ENCODE measurements at places on chromosomes 1 and 21.

DNA sequence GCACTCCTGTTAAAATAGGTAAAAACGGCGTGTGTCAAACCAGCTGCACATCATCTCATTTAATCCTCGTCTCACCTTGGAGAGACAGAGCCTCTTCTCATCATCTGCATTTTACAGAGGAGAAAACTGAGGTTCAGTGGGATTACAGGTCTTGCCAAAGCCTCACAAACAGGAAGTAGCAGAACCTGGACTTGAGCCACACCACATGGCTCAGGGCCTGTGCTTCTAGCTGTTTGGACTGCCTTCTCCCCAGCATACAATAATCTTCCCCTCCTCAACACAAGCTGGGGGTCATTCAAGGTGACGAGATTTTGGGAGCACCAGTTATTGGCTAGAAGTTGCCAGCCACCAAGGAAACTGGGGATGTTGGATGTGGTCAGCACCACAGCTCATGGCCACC is 167.9 kb upstream of the ZC3H12A start:
- DNase-seq = peak; percentile 5

- DNase-seq = no peak
Measured at GRCh38 chr1:22048351-22049192, 3.9 kb upstream of the CDC42 start.

- DNase-seq = no peak
Measured at GRCh38 chr1:208007319-208007937, 96.5 kb upstream of the CD34 start.

DNA sequence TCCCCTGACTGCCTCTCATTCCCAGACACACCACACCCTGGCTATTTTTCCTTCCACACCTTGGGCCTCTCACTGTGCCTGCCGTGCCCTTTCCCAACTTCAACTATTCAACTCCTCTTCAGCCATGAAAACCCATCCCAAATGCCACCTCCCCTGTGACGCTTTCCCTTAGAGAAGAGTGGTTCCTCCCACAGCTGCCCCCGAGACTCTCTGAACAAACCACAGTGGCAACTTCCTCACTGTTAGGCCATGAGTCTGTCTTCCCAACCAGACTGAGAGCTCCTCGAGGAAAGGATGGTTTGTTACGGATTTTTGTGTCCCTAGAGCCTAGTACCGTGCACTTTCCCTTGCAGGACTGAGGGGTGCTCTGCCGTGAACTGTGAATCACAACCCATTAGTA is 59.2 kb downstream of the LRRN2 start:
- no peak for DNase-seq

- DNase-seq = no peak
Measured at GRCh38 chr1:154176337-154176736, 15.6 kb downstream of the TPM3 start.

DNA sequence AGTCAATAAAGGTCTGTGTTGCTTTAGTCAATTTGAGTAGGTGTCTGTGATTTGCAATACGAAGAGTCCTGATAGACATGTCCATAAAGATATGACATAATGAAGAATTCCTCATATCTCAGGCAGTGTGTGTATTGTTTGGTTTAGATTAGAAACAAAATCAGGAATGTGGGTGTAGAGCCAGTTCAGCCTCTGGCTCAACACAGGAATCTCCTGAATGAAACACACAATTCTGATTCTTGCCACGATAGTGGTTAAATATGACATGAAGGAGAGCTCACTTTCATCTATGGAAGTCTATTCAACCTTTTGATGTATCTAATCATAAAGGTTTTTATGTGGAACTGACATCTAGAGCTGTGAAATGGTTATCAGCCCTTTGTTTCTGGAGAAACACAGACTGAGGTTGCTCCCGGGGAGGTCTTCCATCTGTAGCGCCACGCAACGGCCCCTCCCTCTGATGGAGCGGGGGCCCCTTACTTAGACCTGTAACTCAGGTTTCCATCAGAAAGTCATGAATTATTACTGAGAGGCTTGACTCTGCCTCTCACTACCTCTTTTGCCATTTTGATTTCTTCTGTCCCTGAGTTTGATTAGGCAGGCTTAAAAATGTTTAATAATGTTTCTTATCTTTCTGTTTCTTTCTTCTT is 19.5 kb downstream of the TSPAN2 start:
- DNase-seq = no peak

DNA sequence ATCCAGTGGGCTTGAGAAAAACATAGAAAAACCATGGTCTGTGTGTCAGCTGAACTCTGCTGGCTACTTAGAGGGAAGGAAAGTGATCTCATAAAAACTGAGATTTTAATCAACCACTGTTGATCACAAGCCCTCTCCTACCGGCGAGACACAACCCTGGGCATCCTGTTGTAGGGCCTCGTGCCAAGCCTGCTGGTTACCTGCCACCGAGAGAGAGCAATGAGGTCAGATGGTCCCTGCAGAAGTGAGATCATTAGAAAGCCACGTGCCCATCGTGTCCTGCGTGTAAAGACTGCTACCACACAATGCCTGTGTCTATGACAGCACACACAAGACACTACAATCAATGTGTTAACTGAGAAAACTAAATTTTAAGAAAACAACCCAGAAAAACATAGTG is 41.7 kb upstream of the GPR153 start:
- peak; percentile 59 for DNase-seq

DNA sequence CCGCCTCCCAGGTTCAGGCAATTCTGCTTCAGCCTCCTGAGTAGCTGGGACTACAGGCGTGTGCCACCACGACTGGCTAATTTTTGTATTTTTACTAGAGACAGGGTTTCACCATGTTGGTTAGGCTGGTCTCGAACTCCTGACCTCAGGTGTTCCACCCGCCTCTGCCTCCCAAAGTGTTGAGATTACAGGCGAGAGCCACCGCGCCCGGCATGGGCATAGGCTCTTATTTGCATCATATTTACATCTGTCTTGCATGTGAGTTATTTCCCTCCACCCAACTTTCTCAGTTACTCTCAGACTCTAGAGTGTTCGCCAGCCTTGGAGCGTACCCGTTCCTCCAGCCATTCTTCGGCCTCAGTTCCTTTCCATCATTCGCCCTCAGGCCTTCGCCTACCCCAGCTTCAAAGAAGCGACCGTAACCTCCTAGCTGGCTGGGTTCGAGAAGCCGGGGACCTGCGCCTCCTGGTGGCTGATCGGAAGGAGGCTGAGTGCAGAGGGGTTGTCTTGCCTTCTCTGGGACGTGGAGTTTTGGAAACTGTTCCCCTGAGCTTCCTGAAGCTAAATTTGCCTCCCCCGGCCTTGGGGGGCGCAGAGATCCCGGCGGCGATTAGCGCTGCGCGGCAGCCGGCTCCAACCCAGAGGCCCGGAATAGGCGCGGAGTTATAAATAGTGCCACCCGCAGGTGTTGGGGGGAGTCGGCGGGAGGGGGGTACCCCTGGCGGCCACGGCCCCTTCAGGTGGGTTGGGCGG is 3.6 kb upstream of the ZBTB7B start:
- DNase-seq = peak; percentile 65

- no peak for DNase-seq
Measured at GRCh38 chr1:168585191-168585590, 8.8 kb downstream of the XCL1 start.

DNA sequence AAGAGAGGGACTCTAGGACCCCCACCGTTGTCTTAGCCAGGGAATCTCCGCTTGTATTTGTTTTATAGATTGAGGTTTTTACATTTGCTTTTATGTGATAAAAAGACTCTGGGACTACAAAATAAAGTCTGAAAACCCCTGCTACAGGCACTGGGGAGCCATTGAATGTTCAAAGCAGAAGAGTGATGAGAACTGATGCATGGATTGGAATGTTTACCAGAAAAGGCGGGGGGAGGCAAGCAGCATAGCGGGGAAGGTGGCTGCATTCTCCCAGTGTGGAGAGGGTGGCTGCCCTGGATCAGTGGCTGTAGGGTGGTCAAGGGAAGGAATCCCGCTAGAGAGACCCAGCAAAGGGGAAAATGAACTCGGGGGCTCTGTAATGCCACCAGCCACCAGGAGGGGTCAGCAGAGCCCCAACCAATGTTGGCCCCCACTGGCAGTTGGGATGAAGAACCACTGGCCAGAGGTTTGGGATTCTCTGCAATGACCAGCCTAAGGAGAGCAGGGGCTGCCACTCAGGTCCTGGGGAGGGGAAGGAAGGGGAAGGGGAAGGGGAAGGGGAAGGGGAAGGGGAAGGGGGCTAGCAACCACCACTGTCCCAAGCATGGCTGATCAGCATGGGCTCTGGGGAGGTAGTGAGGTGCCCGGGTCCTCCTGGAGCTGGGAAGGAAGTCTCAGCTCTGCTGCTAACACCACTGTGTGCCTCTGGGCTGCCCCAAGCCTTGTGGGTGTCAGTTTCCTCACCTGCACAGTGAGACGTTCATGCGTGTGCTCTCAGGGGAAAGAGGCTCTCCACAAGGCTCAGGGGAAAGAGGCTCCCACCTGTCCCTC is 19.2 kb upstream of the PEF1 start:
- DNase-seq = peak; percentile 45

GRCh38 chr1:115068826-115069585 is 20.3 kb downstream of the TSPAN2 start:
- DNase-seq = no peak

DNA sequence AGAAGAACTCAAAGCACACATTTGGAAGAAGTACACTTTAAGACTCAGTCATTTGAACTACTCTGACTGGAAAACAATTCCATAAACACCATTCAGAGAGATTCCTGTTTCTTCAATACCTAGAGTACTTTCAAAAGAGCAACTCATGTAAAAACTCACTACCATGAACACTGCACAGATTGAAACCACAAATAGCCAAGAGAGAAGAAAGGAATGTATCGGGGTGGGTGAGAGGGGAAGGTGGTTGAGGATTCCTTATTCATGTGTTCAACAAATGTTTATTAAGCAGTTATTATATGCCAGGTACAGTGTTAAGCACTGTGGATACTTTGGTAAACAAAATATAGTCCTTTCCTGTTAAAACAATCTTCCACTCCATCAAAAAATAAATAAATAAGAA is 64.7 kb downstream of the NRIP1 start:
- DNase-seq = no peak

GRCh38 chr1:230498704-230499103 is 72.6 kb upstream of the PGBD5 start:
- DNase-seq = no peak

DNA sequence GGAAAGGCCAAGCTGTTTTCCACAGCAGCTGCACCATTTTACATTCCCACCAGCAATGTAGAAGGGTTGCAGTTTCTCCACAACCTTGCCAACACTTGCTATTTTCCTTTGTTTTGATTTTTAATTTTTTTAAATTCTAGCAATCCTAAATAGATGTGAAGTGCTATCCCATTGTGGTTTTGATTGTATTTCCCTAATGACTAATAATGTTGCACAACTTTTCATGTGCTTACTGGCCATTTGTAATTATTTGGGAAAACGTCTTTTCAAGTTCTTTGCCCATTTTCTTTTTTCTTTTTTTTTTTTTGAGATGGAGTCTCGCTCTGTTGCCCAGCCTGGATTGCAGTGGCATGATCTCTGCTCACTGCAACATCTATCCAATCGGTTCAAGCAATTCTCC is 53.9 kb downstream of the VCAM1 start:
- DNase-seq = no peak

DNA sequence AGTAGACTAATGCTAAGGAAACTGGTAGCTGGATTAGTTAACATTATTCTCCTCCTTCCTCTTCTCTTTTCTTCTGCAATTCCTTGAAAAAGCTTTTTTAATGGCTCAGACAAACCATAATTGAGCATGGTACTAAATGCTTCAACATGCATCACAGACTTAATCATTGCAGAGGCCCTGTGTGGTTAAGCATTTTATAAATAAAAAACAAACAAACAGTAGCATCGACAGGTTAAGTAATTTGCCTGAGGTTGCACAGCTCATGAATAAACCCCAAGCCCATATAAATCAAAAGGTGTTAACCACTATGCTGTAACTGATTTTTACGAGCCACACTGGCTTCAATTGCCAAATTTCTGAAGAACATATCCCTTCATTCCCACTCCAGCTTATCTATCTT is 462.1 kb downstream of the LMO4 start:
- DNase-seq = no peak

GRCh38 chr1:153688276-153688675 is 9.8 kb downstream of the NPR1 start:
- no peak for DNase-seq

GRCh38 chr1:109759513-109760334 is 4.0 kb downstream of the EPS8L3 start:
- DNase-seq = no peak

DNA sequence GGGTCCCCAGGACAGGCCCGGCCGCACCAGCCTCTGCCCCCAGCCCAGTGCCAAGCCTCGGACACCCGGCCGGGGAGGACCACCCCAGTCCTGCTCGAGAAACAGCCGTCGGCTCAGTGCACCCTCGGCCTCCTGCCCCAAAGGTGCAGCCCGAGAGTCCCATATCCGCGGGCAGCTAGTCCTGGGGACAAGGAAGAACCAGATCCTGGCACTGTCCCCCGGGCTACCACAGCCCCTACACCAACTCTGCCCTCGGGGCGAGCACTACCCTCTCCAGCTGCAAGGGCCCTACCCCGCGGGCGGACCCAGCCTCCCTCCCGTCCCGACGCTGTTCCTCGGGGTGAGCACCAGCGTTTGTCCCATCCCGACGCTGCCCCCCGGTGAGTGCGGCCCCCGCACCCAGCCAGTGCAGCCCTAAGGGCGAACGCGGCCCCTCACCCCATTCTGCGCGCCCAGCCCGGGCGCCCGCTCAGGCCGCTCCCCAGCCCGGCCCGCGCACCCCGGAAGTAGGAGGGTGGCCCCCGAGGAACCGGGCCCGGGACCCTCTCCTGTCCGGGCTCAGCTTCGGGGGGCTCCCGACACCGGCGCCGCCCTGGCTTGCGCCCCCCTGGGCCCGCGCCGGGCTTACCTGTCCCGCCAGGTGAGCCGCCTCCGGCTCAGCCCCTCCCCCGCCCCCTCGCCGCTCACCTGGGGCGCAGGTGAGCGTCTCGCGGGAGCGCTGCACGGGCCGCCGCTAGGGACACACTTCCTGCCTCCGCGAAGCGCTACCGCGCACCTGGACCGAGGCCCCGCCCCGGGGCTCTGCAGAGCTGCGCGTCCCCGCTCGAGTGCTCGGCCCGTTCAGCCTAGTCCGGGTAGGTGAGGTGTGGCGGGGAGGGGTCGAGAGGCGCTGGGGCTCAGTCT is at the start of gene KDF1:
TSS of gene KDF1 (minus strand) at position 747 of the 903 bp plus-strand sequence. CDS start 8,088 bp downstream, outside the sequence.
- DNase-seq = no peak

DNA sequence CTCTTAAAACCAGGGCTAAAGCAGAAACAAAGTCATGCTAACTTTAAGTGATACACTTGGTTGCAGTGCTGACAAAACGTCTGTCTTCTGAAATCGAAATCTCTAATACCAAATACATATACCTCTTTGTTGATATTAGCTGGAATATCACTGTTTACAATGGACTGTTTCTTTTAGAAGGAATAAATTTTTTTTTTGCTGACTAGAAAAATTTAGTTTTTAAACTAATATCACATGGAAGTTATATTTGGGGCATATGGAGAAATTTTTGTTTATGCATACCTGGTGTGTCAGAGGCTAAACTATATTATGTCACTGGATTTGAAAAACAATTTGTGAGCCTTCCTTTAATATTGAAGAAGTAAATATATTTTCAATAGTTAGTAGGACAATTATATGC is 39.1 kb downstream of the USP25 start:
- DNase-seq = no peak

DNA sequence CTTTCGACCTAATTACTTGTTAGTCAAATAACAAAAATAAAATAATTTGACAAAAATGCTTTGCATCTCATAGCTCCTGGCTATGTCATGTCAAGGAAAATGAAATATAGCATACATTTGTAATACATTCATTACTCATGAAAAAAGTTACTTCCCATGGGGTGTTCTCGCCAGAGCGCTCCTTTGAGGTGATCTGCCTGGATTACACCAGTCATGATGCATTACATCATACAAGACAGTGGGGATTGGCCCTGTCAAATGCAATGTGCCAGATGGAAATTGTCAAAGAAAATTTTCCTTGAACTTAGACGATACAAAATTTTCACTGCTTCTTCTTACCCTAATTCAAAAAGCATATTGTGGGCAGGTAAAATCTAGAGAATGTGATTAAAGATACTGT is 215.6 kb upstream of the B3GALT2 start:
- no peak for DNase-seq
